ENCODE measurements at places on chromosomes 5 and 9. TPM values are rescaled to one million over a fixed set of nuclear protein-coding genes. Genes with fewer than 3 reads are reported as not detected.
A peak's percentile ranks its signal among the peaks of the same experiment; 100 is the strongest.

DNA sequence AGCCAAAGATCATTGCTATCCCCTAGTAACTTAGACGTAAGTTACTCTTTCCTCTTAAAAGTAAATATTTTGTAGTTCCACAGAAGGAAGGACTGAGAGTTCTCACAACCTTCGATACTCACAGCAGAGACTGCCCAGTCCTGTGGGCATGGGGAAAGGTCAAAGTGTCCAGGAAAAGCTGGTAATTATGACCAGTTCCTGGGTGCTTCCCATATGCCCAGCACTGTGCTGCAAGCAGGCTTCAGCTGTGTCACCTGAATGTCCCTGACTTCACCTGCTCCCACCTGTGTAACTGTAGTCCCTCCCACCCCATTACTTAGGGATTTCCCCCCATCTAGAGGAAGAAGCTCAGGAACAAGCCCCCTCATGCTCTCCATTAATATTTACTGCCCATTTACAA is 18.0 kb upstream of the SH3RF2 start:
- no peak for DNase-seq

GRCh38 chr9:109537288-109537687 is 39.2 kb upstream of the PTPN3 start:
- no peak for DNase-seq

The PCDHB10 gene
- 0.18 TPM for total RNA-seq

DNA sequence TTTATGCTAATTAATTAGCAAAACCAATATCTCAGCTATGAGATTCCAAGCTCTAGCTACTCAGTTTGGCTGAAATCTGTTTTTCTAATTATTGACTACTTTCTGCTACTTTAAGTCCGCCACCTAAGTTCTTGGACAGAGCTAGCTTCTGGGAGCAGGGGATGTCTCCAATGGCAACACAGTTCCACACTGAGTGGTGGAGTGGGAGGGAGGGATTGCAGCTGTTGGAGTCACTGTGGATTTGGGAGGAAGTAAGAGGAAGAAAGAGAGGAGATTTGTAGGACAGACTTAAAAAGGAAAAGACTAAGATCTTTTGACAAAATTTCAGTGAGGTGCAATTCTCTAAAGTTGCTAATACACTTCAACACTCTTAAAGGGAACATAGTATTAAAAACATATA is 450.8 kb downstream of the NFIB start:
- peak; percentile 7 for DNase-seq

The MLANA gene
- not detected for total RNA-seq

The C1QTNF3 gene
- 0.28 TPM for total RNA-seq

DNA sequence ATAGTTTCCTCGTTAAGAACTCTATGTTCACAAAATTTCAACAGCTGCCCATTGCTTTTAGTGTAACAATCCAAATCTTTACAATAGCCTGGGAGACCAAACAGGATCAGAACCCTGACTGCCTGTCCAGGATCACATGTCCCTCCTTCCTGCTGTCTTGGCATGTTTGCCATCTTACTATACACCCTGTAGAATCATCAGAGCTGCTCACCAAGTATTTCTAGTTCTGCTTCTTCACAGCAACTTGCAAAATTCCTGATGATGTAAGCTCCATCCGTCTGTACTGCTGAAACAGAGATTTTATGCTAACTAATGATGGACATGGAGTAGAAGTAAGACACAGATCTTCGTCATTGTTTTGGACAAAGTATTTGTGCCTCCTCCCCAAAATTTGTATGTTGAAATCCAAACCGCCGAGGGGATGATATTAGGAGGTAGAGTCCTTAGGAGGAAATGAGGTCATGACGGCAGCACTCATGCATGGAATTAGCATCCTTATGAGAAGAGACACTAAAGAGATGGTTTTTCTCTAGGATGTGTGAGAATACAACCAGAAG is 464.9 kb upstream of the BRINP1 start:
- DNase-seq, result no peak

- DNase-seq, result no peak
Measured at GRCh38 chr5:2256691-2257280, 374.1 kb upstream of the IRX4 start.

GRCh38 chr9:116639251-116639741 is 47.8 kb upstream of the TRIM32 start:
- peak; percentile 55 for DNase-seq

DNA sequence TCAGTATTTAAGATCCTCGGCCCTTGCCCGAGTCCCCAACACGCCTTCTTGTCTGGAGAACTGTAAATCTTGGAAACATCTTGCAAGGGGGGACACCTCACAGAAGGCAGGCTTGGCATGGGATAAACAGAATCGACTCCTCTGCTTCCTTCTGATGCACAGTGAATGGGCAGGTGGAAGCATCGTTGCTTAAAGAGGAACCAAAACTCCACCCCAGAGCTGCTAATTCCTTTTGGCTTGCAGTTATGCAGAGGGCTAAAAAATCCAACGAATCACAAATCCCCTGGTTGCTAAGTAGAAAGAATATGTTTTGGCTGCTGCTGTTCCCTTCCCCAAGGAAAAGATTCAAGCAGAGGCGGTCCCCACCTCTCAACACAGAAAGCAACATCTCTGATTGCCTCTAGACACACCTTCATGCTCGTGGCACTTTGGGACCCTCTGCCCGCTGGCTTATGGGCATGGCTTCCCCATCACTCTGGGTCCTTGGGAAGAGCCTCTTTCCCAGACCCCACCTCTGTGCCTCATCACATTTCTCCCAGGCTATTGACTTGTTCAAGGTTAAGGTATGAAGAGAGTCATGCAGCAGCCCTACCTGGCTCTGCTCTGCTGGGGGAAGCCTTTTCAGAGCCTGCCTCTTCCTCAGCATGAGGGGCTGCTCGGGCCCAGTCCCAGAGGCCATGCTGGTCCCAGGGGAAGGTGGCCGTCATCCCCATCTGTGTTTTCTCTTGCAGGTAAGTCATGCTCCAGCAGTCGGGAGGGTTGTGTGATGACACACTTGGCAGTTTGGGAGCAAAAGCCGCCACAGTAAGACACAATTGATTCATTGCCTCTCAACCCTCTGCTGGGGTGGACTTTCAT is 137.1 kb downstream of the KCNIP1 start:
- DNase-seq, result no peak
